ENCODE measurements at places on chromosomes 6 and 20.

DNA sequence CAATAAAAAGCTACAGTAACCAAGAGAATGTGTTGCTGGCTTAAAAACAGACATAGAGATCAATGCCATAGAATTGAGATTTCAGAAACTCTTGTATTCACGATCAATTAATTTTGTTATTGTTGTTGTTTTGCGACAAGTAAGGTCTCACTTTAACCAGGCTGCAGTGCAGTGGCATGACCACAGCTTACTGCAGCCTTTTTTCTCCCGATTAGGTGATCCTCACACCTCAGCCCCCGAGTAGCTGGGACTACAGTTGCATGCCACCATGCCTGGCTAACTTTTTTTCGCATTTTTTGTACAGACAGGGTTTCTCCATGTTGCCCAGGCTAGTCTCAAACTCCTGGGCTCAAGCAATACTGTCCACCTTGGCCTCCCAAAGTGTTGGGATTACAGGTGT is 42.2 kb downstream of the RANBP9 start:
- DNase-seq, result no peak

- DNase-seq, result no peak
These were observed 433.7 kb upstream of the RGS17 start for GRCh38 chr6:153564803-153565202.

DNA sequence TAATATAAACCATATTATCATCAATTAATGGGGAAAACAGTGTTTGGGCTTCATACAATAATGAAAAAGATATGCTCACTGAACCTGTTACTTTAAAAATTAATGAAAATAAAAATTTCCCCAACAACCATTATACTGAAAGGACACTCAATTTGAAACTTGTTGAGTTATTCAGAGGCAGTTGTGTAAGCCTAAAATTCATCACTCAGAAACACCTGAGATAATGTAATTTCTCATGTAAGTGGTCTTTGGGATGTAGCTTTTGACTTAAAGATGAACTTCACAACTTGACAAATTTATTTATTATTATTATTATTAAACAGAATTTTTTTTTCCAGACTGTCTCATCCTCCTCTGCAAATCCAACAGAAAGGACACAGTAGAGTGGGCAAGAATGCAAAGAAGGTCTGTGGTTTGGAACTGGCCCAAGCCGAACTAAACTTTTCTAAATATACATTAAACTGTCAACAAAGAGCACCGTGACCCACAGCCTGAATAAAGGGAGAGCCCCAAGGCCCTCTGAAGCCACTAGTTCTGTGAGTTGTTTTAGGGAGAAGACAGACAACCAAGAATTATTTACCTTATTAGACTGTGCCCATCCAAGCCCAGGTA is 32.2 kb upstream of the HEY2 start:
- no peak for DNase-seq

GRCh38 chr6:41157323-41157722 is 3.2 kb upstream of the TREML1 start:
- no peak for DNase-seq

DNA sequence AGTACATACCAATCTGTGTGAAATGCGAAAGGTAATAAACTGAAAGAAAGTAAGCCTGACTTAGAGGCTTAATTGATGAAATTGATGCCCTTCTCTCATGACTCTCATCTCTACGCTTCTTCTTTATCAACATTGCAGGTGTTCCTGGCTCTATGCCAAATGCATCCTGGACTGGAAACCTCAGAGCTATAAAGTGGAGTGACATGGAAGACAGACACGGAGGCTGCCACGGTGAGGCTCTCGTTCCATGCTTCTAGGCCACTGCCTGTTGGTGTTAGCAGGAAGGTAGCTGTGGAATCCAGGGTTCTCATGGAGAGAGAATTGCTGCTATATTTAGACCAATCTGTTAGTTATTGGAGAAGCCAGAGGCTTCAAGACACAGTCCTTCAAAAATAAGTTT is 73.2 kb downstream of the C6orf52 start:
- DNase-seq, result no peak

GRCh38 chr20:31811796-31812728 is 7.1 kb upstream of the MYLK2 start:
- peak; percentile 49 for DNase-seq

DNA sequence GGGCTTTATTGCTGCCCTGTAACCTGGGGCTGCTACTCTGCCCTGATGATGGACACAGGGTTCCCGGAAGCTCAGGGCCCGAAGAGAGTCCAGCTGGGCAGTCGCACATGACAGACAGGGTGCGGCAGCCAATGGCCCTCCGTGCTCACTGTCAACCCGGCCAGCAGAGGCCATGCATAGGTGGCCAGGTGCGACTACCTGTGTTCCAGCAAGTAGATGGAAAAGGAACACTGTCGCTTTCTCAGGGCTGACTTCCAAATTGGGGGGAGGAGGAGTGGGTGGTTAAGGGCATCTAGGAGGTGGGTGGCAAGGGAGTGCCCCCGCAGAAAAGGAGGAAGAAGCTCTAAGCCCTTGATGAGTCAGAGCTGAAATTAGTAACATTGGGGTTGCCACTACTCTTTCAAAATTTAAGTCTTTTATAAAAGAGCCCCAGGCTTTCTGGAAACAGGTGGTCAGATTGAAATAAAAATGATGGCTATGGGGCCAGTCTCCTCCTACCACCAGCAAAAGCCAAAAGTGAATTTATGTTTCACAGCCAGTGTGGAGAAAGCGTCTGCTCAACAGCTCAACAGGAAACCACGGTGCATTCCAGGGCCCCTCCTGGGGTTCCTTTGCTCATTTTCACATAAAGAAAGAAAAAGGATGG is 2.3 kb upstream of the RAMACL start:
- DNase-seq, result peak; percentile 28

- DNase-seq, result no peak
These were observed 2.8 kb upstream of the CDH22 start for GRCh38 chr20:46311039-46311650.

GRCh38 chr20:58339741-58340140 is 30.2 kb downstream of the RAB22A start:
- no peak for DNase-seq

- DNase-seq, result no peak
These were observed 227.0 kb upstream of the PMEPA1 start for GRCh38 chr20:57936636-57937385.

DNA sequence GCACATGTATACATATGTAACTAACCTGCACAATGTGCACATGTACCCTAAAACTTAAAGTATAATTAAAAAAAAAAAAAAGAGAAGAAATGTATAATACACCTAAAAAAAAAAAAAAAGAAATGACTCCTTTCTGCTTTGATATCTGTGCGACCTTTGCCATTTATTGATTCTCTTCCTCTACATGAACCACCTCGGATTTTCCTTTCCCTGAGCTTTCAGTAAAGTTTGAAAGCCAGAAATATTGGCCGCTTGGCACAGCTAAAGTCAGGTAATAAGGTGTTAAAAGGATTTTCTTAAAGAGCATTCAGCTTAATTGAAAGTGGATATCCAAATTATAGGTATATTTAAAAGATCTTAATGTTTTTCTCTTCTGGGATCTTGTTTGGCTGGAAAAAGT is 12.6 kb upstream of the ASCC3 start:
- DNase-seq, result no peak

DNA sequence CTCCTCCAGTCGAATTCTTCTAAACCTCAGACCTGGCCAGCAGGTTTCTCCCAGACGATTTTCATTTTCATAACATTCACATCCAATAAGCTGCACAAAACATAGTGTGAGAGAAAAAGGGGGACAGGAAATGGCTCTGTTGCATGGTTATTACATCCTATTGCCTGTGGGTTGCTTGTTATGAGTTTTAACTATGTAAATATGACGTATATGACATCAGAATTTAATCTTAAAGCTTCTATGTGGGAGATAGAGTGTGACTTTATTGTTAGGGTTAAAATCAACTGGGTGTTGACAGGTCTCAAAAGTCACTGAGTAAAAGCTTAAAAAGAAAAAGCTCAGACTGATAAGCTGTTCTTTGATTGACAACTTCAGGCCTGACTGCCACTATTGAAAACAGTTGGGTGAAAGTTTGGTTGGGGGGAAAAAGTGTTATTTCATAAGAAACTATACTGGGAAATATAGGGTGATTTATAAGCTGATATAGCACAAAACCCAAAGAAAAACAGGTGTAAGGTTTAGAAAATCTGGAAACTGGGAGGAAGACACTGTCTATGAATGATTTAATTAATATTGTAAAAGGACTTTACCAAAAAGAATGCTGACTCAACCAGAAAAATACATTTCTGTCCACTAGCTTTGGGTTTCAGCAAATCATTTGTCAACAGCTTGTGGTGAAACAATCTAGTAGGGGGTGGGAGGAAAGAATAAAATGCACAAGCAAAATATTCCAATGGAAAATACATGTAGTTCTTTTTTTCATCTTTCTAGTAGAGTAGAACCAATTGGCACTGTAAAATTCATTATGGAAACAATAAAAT is 134.1 kb upstream of the CEP162 start:
- no peak for DNase-seq

- no peak for DNase-seq
These were observed 66.6 kb downstream of the C6orf52 start for GRCh38 chr6:10627800-10628199.
